SK-MEL-5 (cell line): ENCODE measurements at places on chromosomes 3 and 15. TPM values are rescaled to one million over a fixed set of nuclear protein-coding genes. Genes with fewer than 3 reads are reported as not detected.

DNA sequence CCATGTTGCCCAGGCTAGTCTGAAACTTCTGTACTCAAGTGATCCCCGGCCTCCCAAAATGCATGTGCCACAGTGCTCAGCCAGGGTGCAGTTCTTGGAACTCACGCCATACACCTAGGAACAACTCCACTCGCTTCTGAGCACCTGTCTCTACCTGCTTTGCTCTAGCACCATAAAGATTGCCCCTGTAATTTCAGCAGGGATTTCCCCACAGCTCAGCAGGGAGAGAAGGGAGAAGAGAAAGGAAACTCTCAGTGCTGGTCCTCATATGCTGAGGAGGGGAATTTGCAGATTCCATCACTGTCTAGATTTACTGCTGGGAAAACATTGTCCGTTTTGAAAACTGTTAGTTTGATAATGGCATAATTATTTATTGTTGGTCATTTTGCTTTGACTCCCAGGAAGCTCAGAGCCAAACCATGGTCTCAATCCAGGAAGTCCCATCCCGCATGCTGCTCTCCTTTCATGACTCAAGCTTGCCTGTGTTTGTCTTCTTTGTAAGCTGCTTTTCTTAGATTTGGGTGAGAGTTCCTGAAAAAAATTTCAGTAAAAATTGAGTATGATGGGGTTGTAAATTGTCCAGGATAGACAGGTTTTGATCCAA, 24.2 kb downstream of the TRIM71 start:
- no peak for DNase-seq

DNA sequence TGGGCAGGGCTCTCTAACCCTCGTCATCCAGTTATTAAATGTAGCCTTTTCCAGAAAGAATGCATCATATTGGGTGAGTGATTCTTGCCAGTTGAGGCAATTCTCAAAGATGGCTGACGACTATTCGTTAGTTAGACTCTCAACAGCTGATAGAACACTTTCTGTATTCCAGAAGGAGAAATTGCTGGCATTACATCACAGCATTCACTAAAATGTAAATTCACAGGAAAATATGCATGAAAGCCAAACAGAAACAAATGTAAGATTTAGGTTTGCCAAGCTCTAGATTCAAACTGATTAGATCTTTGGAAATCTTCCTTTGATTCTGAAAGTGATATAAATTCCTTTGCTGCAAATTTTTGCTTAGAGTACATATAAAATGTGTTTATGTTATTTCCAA, 1501.0 kb downstream of the SI start:
- DNase-seq: no peak

- no peak for DNase-seq
These were observed 137.6 kb upstream of the ZNF385D start for GRCh38 chr3:21888656-21889055.

GRCh38 chr3:150365132-150365604, 42.9 kb upstream of the TSC22D2 start:
- DNase-seq: peak; percentile 91

GRCh38 chr3:5305684-5305989, 118.1 kb downstream of the EDEM1 start:
- DNase-seq: no peak

DNA sequence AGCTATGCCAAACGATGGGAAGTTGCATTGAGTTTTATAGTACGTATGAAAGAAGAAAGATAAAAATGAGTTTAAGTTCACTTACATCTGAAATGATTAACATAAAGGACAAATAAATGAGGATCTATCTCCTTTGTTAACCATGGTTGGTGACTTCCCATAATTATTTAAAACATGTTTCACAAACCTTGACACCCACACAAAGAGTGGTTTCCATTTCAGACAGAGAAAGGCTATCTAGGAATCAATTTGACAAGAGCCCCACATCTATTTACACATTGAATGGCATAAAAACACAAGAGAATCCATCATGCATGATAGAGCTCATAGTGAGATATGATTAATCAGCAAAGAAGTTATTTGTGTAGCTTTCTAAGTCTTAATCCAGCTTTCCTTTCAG, 14.2 kb upstream of the MTMR10 start:
- DNase-seq: no peak

DNA sequence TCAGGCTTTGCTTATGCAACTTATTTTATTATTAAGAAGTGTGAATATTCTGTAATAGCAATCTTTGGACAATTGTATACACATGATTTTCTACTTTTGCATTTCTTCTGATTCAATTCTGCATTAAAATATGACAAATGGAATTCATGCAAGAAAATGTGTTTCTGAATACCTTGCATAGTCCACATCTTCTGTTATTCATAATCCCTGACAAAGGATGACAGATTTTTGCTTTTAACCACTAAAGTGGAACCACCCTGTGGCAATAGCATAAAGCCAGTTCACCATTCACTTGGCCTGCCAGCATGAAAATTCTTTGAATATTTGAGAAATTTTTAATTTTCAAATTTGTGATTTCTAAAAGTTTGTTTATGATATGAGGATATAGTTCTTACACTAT, 397.0 kb downstream of the ROBO2 start:
- DNase-seq: no peak

DNA sequence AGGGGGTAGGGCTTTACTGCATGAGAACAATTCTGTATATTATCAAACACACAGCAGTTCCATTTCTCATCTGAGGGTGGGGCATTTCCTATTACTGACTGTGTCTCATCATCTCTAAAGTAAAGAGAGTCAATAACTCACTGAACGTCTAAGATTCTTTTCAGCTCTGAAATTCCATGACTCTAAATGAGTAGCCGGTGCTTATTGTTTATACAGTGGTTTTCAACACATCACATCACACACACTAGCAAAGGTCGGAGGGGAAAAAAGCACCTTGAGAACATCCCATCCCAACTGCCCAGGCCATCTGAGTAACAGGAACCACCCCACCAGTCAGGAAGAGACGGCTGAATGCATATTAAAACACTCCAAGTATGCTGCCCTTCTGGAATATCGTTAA, 196.0 kb downstream of the SUCLG2 start:
- no peak for DNase-seq

DNA sequence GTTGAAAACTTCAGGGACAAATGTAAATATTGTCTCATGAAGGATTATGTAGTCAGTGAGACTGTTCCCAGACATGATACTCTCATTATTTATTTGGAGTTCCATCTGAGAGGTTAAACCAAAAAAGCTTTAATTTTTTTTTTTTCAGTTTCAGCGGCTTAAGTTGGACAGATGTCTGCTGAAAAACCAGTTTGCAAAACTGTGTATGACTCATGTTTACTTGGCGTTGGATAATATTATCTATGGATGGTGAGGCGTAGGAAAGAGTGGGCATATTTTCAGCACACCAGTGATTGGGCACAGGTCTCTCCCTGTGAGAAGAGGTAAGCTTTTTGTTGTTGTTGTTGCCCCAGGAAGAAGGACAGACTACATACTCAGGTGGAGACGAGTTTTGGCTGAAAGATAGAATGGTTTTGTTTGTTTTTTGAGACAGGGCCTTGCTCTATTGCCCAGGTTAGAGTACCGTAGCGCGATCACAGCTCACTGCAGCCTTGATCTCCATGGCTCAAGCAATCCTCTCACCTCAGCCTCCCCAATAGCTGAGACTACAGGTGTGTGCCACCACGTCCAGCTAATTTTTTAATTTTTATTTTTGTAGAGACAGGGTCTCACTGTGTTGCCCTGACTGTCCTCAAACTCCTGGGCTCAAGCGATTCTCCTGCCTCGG, 16.4 kb upstream of the ANXA2 start:
- no peak for DNase-seq

GRCh38 chr3:149833241-149833640, 20.2 kb downstream of the RNF13 start:
- no peak for DNase-seq

DNA sequence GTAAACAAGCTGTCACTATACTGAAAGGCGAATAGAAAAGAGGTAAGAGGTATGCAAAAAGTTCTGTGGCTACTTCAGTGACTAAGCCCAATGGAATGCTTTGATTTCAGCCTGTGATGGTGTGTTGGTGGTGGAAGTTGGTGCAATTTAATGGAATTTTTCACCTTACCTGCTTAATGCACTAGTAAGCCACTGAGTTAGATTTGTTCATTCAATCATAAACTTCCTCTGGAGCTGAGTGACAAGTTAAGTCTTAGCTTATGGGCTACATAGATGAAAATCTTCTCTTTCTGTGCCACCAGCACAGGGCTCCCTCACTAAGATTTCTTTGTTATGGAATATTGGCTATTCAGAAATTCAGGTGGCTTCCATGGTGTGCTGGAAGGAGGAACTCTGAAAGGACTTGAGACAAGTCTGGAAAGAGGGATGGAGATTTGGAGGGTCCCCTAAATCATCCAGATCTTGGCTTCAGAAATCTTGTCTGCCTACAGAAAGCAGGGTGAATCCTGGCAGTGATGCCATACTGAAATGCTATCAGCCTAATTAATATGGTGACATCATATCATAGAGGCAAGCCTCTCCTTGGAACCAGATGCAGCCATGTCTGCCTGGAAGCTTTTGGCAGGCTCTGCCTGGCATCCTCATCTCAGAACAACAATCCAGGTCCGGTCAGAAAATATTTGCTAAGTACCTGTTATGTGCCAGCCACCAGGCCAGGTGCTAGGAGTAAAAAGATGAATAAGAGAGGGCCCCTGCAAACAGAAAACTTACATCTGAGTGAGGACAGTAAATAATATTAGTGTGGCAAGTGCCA, 8.1 kb upstream of the GAP43 start:
- DNase-seq: no peak

DNA sequence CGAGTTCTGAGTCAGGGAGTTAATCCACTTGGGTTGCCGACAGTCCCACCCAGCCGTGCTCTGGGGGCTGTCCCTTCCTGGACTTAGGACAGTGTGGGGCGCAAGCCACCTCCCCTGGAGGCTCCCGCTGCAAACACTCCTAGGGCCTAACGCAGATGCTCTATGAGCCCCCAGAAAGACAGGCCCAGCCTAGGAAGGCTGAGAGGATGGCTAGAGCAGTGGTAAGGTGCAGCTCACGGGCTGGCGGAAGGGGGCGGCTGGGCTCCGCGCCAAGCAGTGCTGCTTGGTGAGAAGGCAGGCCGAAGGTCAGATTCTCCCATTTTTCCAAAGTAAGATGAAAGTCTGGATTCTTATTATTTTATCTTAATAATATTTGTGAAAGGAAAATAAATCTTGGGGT, 84.6 kb upstream of the ALDH1L1 start:
- no peak for DNase-seq

The CACNA1D gene
- total RNA-seq: 3.2 and 5.3 TPM in 2 replicates

The IFT122 gene
- 6.4 and 8.6 TPM in 2 replicates for total RNA-seq
